Thyroid gland (tissue), 4 donors: ENCODE measurements at places on chromosomes 13 and 19.

- no peak for DNase-seq
Observed at GRCh38 chr13:114261328-114261965, 20.0 kb upstream of the UPF3A start.

- no peak for DNase-seq
Observed at GRCh38 chr19:54648129-54648528, 14.7 kb upstream of the LILRB4 start.

DNA sequence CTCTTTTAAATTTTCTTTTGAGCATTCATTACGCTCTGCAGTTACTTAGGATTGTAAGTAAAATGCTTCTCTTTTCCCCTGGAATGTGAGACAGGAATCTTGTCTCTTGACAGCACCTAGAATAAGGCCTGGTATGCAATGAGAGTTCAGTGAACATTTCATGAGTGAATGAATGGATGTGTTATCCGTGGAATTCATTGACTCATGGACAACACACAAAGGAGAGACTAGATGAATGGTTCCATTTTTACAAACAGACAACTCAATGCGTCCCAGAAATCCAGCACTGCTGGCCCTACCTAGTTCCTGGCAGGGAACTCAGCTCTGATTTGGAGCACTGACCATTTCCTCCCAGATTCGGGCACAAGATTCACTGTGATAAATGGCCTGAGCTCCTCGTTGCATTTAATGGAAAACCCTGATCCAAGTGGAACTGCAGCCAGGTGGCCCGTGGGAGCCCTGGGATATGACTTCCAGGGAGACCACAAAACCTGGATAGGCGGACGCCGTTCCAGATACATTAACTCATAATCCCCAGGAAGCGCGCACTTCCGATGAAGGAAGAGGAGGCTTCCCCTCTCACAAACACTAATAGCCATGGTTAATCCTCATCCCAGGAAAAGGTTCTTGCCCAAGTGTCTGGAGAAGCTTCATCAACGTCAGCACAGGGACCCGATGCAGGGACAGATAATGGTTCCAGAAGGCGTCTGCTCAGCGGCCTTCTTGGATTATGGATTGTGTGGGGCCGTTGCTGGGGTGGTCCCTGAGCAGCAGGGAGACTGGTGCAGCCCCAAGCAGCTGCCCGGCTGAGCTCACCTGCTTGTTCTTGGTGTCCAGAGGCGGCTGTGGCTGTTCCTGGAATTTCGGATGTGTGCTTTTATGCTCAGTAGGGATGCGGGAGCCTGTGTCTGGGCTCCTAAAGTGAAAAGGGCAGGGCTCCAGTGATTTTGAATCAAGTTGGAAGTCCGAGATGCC lies 211.1 kb upstream of the TSHZ3 start:
- no peak for DNase-seq

- DNase-seq = peak; percentile 5
Observed at GRCh38 chr19:8569066-8569771, 8.0 kb downstream of the MYO1F start.
